ENCODE measurements at places on chromosomes 5 and 9. TPM values are rescaled to one million over a fixed set of nuclear protein-coding genes. Genes with fewer than 3 reads are reported as not detected.

The CCL28 gene
- total RNA-seq, result 2.2 TPM

The PRRX2 gene
- total RNA-seq, result 1.6 TPM

GRCh38 chr9:134868751-134869553 lies 11.7 kb upstream of the FCN2 start:
- DNase-seq, result no peak

DNA sequence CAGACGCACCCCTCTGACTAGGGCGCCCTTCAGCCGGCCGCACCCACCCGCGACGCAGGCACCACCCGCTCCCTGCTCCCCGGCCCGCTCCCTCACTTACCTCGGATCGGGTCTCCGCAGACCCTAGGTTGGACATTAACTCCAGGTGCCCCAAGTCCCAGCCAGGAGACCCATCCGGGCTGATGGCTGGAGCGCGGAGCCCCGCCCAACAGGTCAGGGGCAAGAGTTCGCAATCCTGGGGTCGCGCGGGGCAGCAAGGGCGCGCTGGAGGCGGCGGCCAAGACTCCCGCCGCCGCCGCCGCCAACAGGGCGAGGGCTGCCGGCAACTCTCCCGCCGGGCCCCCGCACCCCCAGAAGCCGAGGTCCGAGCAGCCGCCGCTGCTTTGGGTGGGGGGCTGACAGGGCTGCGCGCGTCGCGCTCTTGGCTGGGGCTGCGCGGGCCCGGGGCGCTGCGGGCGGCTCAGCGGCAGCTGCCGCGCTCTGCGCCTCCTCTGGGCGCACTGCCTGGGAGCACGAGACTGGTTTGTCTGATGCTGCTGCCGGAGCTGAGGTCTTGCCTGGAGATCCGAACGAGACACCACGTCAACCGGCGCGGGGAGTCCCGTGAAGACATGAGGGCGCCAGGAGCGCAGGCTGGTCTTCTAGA lies at the start of gene GDNF:
GDNF (minus strand) TSS at position 635 of the 646 bp plus-strand sequence. CDS start 5,245 bp downstream, outside the sequence.
- DNase-seq, result no peak

DNA sequence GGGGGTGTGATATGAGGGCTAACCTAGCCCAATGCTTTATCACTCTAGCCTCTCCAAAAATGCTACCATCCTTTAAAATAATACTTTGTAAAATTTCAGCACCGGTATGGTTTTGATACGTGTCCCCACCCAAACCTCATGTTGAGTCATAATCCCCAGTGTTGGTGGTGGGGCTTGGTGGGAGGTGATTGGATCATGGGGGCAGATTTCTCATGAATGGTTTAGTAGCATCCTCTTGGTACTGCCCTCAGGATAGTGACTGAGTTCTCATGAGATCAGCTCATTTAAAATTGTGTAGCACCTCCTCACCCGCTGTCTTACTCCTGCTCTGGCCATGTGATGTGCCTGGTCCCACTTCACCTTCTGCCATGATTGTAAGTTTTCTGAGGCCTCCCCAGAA lies 35.0 kb upstream of the ANKH start:
- no peak for DNase-seq

- DNase-seq, result no peak
These were observed 58.0 kb upstream of the JAK2 start for GRCh38 chr9:4927043-4927471.

DNA sequence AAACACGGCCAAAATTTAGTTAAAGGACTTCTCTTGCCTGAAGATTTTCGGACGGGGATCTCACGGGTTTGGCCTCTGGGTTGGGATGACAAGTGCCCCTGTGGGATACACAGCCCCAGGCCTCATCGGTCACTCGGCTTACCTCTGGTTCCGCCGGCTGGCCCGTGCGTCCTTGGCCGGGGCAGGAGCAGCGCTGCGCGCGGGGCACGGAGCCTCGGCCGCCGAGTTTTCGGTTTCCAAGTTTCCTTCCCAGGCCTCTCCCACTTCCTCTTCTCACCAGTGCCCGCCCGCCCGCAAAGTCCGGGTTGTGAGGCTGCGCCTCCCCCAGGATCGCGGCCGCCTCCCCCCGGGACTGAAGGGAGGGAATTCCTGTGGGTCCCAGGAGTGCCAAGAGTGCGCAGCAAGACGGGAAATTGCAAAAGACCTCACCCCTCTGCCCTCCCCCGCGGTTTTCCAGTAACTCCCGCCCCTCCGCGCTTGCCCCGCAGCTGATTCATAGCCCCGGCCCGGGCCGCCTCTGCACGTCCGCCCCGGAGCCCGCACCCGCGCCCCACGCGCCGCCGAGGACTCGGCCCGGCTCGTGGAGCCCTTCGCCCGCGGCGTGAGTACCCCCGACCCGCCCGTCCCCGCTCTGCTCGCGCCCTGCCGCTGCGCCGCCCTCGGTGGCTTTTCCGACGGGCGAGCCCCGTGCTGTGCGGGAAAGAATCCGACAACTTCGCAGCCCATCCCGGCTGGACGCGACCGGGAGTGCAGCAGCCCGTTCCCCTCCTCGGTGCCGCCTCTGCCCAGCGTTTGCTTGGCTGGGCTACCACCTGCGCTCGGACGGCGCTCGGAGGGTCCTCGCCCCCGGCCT lies at the start of gene OSMR:
OSMR (plus strand) TSS at position 487 of the 853 bp plus-strand sequence. CDS start 23,033 bp downstream, outside the sequence.
- peak; percentile 92 for DNase-seq

The NMRK1 gene
- 35.4 TPM for total RNA-seq

GRCh38 chr5:95799191-95799835 lies 23.2 kb downstream of the GLRX start:
- DNase-seq, result no peak

GRCh38 chr5:80059354-80059980 lies 24.3 kb downstream of the THBS4 start:
- no peak for DNase-seq

DNA sequence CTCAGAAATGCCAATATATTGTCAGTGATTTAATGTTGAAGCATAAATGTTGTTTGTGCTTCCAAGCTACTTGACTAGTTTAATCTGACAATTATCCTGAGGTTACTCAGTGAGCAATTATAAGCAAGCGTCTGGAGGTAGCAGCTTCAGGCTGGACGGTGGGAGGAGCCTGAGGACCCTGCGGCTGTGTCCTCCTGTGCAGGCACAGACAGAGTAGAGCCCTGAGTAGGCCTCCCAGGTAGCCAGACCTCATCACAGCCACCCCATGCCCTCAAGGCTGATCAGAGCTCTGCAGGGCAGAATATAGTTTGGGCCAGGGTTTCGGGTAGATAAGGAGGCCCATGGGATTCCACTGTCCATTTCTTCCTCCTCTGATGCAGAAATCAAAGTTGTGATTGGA lies 153.6 kb downstream of the DRD1 start:
- no peak for DNase-seq

The DIMT1 gene
- total RNA-seq, result 20.8 TPM

DNA sequence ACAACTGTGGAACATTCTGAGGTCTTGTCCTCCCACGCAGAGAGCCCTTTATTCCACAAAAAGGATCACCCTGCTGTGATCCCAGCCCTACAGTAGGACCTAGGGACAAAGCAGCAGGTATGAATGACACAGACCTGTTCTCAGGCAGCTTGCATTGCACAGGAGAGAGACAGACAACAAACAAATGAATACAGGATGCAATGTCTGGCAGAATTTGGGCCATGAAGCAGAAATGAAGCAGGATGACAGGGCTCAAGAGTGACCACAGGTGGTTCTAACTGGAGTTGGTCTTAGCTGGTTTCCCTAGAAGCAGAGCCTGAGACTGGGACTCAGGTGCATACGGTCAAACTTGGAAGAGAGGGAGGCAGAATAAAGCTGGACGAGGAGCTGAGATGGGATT lies 388.8 kb downstream of the CDK5RAP2 start:
- no peak for DNase-seq

GRCh38 chr9:127451858-127452656 lies 747 bp downstream of the LRSAM1 start:
- DNase-seq, result peak; percentile 83

The MAML1 gene
- total RNA-seq, result 34.0 TPM

The GRM6 gene
- not detected for total RNA-seq

DNA sequence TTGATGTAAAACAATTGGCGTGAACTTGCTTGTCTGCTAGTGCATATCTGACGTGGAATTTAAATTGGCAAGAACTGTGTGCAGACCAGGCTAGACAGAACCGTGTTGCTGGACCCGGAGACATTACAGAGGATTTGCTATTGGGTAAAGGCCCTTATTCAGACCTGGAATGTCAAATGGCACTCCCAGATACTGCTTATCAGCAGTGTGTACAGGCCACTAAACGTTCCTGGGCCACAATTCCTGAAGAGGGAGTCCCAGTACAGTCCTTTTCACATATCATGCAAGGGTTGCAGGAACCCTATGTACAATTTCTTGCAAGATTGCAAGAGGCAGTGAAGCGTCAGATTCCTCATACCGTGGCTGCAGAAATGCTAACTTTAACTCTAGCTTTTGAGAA lies 13.5 kb upstream of the MCCC2 start:
- DNase-seq, result no peak

DNA sequence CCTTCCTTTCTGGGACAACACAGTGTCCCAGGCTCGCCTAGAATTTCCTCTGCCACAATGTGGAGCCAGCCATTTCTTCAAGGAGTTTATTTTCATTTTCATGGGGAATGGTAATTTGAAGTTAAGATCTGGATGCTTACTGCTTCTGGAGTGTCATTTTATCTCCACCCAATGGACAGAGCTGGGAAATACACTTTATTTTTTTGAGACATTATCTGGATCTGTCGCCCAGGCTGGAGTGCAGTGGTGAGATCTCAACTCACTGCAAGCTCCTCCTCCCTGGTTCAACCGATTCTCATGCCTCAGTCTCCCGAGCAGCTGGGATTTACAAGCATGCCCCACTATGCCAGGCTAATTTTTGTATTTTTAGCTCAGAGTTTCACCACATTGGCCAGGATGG lies 12.7 kb upstream of the THG1L start:
- peak; percentile 11 for DNase-seq

The AMBP gene
- total RNA-seq, result not detected
